ENCODE measurements at places on chromosomes 16 and 17.
A peak's percentile ranks its signal among the peaks of the same experiment; 100 is the strongest.

GRCh38 chr17:77540975-77541374, 400.2 kb downstream of the SEC14L1 start:
- DNase-seq = no peak

GRCh38 chr16:10202649-10203048, 20.4 kb upstream of the GRIN2A start:
- DNase-seq = no peak

DNA sequence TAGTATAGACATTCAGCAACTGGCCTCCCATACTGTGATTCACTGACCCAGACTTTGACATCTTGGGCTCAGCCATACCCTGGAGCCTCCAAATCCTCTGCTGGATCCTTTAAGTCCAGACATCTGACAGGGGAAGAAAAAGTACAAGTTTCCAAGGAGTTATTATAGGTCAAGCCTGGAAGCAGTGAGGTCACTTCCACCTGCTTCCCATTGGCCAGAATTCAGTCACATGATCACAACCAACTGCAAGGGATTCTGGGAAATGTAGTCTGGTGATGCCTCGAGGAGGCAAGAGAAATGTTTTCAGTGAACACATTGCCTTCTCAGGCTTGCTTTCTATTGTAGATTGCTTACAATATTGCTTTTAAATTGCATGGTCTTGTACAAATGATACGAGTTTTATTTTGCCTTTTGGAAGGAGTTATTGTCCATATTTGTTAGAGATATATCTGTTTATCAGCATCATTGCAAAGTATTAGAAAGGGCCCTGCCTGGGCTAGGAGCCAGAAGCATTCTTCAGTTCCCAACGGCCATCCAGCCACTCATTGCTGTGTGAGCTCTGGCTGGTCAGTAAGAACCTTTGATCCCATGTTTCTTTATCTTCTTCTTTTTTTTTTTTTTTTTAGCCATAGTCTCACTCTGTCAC, 696.9 kb downstream of the WWOX start:
- DNase-seq = no peak

GRCh38 chr17:68614718-68615117, 13.6 kb upstream of the FAM20A start:
- no peak for DNase-seq

DNA sequence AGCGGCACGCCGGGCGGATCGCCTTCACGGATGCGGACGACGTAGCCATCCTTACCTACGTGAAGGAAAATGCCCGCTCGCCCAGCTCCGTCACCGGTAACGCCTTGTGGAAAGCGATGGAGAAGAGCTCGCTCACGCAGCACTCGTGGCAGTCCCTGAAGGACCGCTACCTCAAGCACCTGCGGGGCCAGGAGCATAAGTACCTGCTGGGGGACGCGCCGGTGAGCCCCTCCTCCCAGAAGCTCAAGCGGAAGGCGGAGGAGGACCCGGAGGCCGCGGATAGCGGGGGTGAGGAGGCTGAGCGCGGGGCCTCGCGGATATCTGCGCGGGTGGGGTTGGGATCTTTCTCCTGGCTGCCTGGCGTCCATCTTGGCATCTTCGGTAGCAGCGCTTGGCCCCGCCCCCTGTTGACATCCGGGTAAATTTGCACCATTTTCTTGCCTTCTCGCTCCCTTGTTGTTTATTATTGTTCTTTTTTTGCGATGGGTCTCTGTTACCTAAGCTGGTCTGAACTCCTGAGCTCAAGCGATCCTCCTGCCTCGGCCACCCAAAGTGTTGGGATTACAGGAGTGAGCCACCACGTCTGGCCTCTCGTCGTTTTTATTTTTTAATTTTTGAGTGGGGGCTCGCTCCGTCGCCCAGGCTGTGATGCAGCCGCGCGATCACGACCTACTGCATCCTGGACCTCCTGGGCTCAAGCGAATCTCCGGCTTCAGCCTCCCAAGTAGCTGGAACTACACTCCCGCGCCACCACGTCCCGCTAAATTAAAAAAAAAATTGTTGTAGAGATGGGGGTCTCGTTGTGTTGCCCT, 898 bp downstream of the TERF2IP start:
- peak; percentile 54 for DNase-seq

- DNase-seq = no peak
Measured at GRCh38 chr17:64256913-64257807, 5.9 kb downstream of the TEX2 start.

GRCh38 chr16:53780051-53780450, 76.1 kb downstream of the FTO start:
- DNase-seq = no peak

GRCh38 chr17:7329997-7330637, 982 bp upstream of the NEURL4 start:
- DNase-seq = no peak

DNA sequence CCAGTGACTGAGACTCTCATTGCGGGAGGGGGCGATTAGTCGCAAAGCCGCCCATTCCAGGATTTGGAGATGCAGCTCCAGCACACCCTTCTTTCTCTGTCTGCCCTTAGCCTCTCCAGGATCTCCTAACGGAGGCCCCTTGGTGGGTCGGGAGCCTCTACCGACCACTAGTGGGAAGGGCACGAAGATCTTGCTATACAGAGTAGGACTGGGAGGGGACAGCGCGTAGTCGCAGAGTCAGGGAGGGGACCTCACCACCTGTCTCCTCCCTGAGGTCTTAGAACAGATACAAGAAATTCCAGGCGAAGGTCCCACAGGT, 588 bp upstream of the SMTNL2 start:
- DNase-seq = no peak

GRCh38 chr16:9114842-9115241, 23.4 kb downstream of the HAPSTR1 start:
- no peak for DNase-seq

DNA sequence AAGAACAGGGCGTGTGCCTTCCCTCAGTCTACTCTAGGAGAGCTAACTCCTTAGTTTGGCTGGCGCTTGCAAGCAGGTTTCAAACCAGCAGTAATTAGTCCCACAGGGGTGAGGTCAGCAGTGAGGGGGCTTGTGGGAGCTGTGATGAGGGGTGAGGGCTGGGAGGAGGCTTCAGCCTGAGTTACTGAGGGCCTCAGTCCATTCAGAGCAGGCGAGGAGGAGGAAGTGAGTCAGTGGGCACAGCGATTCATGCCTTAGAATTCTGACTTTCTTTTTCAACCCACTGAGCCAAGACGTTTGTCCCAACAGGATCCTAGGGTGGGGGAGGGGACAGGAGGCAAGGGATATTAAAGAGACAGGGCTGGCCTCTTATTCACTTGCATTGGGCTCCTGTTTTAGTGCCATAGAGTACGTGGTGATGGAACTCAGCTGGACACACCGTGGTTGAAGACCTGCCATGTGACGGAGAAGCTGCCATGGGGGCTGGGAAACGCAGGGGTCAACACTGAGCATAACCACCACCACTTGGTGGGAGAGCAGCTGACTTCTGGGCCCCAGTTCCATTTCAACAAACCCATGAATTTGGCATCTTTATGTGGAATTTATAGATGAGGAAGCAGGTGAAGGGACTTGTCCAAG, 8.3 kb upstream of the ITGA3 start:
- no peak for DNase-seq

GRCh38 chr17:56514264-56514663, 79.2 kb upstream of the NOG start:
- DNase-seq = no peak

DNA sequence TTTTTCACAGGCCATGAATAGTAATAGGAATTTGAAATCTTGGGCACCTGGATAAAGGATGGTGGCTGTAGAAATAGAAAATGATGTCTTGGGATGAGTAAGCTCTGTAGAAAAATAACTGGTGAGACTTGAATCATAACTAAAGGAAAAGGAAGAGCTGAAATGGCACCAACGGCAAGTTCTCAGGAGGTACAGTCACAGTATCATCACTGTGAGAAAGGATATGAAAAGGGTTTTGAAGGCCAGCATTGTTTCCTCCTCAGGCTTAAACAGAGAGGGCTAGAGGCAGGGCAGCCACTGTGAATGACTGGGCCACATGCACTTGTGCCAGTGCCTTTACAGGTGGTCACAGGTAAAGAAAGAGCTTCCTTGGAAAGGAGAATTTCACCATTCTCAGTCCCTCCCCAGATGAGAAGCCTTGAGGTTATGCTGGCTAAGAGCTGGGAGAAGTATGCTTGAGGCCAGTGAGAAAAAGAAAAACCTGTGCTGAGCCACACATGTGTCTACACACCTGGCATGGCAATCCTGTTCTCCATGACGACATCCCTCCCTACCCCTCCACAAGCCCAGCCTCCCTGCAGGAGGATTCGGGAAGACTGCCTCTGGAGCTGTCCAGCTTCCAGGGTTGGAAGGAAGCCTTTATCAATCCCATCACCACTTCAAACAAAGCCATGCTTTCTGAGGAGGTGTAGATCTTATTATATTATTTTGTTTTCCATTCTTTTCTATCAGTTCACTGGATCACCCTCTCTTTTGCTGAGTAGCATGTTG, 3.8 kb upstream of the ANKFN1 start:
- no peak for DNase-seq
